ENCODE measurements at places on chromosomes 7 and 10. TPM values are rescaled to one million over a fixed set of nuclear protein-coding genes. Genes with fewer than 3 reads are reported as not detected.

Gene ITGB8
- 18.4 TPM for total RNA-seq

Gene ELN
- 26.2 TPM for total RNA-seq

Gene ABLIM1
- total RNA-seq: 5.8 TPM

Gene NAT16
- not detected for total RNA-seq

Gene SLC39A12
- not detected for total RNA-seq

Gene GRID1
- not detected for total RNA-seq

Gene LRRTM3
- not detected for total RNA-seq

Gene MMD2
- not detected for total RNA-seq

Gene MRLN
- total RNA-seq: not detected

Gene DNAJC12
- total RNA-seq: 3.4 TPM

Gene FXYD4
- total RNA-seq: not detected

GRCh38 chr7:90879924-90880323, 283.8 kb downstream of the CDK14 start:
- DNase-seq: no peak

GRCh38 chr7:123003539-123004126, 8.1 kb upstream of the TAS2R16 start:
- no peak for DNase-seq

DNA sequence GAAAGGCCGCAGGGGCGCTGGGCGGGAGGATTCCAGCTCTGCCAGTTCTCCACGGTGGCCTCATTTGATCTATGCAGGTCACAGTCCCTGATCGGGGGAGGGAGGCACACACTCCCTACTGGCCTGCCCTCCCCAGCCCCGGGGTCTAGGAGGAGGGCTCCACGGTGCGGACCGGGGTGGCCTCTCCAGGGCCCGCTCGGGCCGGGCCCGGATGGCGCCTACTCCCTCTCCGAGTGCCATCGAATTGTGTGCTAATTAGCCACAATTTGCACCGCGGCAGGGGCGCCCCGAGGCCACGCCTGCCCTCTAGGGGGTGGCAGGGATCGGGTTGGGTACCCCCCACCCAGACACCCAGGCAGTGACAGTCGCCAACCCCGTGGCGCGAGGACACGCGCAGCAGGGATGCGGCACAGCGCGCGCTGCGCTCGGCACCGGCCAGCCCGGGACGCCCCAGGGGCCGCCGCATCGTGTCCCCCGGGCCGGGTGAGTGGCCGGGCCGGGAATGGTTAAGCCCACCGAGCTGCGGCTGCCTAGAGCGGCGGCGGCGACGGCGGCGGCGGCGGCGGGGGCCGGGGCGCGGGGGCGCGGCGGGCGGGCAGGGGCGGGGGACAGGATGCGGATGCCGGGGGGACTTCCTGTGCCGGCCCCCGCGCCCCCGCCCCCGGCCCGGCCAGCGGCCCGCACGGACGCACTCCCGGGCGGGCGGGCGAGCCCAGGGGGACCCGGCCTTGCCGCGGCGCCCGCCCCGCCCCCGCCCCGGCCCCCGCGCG, at the start of gene ZNF853:
Gene ZNF853, plus strand, starts transcription at position 658 of the 770 bp plus-strand sequence. CDS start 565 bp downstream, outside the sequence.
- DNase-seq: no peak

- DNase-seq: peak; percentile 92
Measured at GRCh38 chr7:47253650-47254080, 328.2 kb downstream of the TNS3 start.

DNA sequence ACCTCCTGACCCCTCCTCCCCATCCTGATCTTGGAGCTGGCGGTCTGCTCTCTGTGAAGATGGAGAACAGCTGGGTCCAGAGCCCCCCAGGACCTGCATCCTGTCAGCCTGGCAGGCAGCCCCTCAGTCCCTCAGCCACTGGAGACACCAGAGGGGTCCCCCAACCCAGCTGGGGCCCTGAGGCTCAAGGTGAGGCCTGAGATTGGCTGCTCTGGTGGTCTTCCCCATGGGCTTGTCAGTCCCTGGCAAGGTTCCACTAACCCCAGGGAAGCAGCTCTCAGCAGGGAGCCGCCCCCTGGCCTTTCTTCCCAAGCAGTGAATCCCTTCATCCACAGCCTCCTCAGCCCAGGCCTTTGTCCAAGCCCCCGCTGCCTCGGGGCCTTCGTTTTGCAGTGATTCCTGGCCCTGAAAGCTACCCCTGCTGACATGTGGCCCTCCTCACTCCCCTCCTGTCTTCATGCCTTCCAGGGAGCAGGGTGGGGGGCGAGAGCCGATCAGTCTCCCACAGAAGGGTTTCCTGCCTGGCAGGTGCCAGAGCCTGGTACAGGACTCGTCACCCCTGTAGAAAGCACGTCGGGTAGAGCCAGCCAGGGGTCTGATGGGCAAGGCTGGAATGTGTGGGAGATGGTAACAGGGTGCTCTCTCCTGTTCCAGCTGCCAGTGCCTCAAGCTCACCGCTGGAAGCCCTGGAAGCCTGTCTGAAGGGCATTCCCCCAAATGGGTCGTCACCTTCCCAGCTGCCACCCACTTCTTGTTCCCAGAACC, 48.5 kb downstream of the ZNF467 start:
- DNase-seq: no peak

DNA sequence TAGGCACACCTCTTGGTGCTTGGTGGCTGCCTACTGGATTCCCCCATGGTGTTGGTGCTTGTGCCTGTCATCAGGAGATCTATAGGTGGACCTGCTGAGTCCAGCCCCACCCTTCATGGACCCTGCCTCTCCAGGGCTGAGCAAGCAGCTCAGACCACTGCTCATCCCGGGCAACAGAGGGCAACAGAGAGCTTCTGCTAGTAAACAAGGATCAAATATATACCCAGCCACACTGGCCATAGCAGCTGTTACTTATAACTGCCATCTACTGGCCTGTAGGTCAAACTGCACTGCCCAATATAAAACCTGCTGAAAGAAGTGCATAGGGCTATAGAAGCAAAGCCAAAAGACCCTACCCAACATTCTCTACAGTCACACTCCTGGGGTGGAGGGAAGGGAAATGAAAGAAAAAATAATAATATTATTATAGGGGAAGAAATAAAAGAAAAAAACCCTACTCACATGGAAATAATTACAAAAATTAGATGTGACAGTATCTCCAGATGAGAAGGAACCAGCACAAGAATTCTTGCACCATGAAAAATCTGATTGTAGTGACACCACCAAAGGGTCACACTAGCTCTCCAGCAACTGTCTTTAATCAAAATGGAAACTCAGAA, 54.9 kb upstream of the ZNF800 start:
- peak; percentile 57 for DNase-seq

GRCh38 chr10:58913717-58914116, 262.7 kb upstream of the PHYHIPL start:
- DNase-seq: no peak

GRCh38 chr10:30185916-30186315, 126.5 kb upstream of the JCAD start:
- DNase-seq: peak; percentile 81

DNA sequence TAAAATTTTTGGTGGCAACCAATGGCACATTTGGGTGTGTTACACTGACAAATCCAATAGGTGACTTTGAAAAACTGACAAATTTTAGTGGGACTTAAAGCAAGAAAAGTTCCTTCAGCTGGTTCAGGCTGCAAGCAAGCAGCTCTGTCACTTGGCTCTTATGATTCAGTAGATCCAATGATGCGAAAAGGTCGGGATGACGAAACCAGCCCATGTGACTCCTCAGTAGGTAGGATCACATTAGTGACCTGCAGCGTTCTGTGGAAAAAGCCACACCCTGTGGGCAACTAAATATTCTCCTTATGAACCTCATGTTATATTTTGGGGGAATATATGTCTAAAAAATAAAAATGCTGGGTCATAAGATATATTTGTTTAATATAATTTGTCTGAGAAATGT, 13.3 kb upstream of the TSGA13 start:
- peak; percentile 28 for DNase-seq

- DNase-seq: no peak
Measured at GRCh38 chr7:157474685-157475084, 137.9 kb downstream of the DNAJB6 start.

- no peak for DNase-seq
Measured at GRCh38 chr10:103224133-103224532, 21.6 kb upstream of the RPEL1 start.

GRCh38 chr10:47311193-47311931, 10.9 kb upstream of the GDF2 start:
- DNase-seq: no peak

- DNase-seq: no peak
Measured at GRCh38 chr10:11505639-11506038, 105.8 kb downstream of the USP6NL start.

GRCh38 chr10:121461307-121461706, 136.9 kb downstream of the FGFR2 start:
- no peak for DNase-seq

DNA sequence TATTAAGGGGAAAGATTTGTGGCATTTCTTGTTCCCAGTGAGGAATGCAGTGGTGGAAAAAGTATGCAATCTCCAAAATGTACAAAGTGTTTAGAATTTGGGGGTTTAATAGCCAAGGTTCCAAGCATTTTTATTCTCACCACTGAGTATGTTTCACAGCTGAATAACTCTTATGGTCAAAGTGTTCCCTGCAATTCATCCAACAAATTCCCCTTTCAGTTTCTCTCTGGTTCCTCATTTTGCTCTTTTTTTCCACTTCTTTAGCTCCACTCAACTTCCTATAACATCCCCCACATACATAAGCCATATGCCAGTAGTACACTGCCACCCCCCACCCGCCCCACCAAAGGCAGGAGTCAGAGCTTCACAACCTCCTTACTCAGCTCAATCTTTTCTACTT, 4.6 kb downstream of the HECW1 start:
- no peak for DNase-seq

GRCh38 chr10:16853201-16853600, 36.0 kb upstream of the RSU1 start:
- peak; percentile 42 for DNase-seq

- DNase-seq: no peak
Measured at GRCh38 chr7:149317986-149318672, 56.1 kb downstream of the ZNF783 start.

GRCh38 chr10:22489975-22490374, 144.7 kb downstream of the SPAG6 start:
- DNase-seq: no peak

DNA sequence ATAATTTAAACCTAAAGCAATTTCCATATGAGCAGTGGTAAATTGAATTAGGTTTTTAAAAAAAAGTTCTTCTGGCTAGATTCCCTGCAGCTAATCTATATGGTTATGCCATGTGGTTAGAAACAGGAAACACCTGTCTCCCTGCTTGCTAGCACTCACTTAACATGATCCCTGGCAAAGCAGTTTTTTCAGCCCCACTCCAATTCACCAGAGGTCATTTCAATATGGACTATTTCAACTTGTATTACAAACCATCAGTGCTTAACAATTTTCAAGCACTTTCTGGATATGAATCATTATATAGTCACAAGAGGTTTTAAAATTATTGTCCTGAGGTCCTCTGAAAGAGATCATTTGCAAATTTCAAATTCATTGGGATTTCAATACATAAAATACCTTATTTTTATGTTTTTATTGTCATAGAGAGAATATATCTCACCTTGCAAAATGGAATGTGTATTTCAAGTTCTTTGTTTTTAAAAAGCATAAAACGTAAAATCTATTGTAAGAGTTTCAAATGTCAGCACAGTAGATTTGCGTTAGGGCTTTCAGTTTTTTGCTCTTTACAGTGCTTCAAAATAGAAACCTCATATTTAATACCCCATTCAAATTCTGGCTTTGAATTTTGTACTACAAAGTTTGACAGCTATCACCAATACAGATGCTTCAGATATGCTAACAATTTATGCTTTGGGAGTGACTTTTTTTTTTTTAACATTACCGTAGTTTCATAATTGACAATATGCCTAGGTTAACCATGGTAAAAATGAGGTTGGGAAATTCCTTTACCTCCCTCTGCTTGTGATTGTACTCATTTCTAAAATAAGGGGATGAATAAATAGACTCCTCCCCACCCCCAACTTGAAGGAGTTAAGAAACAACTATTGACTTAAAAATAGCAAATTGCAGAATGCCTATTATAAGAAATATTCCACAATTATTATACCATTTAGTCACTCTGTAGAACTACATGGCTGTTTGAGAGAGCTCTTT, 117.5 kb upstream of the HGF start:
- no peak for DNase-seq

DNA sequence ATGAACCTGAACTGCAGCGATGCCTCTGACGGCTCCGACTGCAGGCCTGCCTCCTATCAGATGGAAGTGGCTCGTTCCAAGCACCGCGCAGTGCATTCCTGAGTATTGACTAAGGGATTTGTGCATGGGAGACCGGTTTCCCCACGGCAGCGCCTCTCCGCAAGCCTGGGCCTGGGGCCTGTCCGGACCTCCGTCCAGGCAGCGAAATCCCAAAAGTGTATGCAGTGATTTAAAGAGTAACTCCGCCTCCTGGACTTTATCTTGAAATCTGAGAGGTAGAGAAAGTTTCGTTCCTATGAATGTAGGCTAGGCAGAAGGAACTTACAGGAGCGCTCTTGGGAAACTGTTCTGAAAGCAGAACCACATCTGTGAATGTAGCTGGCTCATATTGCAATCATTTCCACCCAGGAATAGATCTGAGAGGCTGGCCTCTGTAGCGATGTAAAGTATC, 106.2 kb upstream of the CELF2 start:
- DNase-seq: peak; percentile 62

DNA sequence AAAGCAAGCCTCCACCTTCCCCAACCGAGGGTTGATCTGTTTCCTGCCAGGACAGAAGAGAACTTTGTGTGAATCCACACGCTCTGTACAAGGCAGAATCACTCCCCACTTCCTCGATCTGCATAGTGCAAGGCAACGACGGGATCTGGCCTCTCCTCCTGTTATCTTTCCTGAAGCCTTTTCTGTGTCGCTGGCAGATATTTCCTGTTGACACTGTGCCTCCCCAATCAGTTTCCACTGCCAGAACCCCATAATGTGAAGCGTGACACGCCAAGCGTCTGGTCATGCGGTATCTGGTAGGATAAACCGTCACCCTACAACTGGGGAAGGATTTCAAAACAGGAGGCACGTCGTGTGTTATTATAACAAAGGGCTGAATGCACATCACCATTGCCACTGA, 57.2 kb downstream of the FAM171A1 start:
- DNase-seq: no peak

GRCh38 chr10:102935939-102936605, 18.0 kb downstream of the CNNM2 start:
- no peak for DNase-seq

DNA sequence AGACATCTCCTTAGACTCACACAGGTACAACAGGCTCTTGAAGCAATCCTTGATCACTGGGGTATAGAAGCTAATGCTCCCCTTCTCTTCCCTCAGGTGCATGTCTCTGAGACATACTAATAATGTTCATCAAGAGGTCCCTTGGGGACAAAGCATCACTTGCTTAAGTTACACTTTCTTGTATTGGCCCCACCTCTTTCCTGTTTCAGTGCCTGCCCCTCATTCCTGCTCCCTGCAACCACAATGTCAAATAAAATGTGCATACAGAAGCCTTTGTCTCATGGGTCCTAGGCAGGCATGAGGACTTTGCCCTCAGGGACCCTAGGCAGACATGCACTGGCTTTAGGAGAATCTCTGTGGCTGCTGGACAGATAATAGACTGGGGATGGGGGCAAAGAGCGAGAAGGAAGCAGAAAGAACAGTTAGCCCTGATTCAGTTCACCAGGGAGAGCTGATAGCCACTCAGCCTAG, 175.0 kb upstream of the NPY start:
- DNase-seq: no peak
